ENCODE measurements at places on chromosomes 3 and 15. TPM values are rescaled to one million over a fixed set of nuclear protein-coding genes. Genes with fewer than 3 reads are reported as not detected.
A peak's percentile ranks its signal among the peaks of the same experiment; 100 is the strongest.

Gene GRK7
- not detected for total RNA-seq

Gene MOBP
- total RNA-seq, result not detected

DNA sequence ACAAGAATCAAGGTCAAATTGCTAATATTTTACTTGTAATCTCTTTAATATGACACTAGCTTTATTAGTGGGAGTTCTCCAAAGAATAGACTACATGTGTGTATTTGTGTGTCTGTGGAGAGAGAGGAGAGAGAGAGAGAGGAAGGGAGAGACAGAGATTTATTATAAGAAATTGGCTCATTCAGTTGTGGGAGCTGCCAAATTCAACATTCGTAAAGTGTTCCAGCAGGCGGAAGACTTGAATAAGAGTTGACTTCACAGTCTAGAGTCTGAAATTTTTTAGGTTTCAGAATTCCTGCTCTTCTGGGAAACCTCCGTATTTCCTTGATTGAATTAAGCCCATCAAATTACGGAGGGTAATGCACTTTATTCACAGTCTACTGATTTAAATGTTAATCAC, 4.7 kb upstream of the CLDN1 start:
- DNase-seq, result peak; percentile 58

- DNase-seq, result no peak
Observed at GRCh38 chr3:147015334-147015733, 391.0 kb downstream of the ZIC4 start.

DNA sequence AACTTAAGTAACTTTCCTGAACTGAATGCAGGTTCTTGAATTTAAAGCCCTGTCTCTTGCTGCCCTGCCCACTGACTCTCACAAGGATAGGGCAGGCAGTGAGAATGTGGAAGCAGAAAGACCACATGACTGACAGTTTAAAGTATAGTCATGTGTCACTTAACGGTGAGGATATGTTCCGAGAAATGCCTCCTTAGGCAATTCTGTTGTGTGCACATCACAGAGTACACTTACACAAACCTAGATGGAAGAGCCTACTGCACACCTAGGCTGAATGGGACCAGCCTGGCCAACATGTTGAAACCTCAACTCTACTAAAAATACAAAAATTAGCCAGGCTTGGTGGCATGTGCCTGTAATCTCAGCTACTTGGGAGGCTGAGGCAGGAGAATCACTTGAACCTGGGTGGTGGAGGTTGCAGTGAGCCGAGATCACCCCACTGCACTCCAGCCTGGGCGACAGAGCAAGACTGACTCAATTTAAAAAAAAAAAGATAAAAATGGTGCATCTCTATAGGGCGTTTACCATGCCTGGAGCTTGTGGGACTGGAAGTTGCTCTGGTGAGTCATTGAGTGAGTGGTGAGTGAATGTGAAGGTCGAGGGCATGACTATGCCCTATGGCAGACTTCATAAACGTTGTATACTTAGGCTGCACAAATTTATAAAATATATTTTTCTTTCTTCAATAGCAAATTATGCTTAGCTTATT, 18.9 kb upstream of the COPG1 start:
- DNase-seq, result peak; percentile 61

GRCh38 chr15:73212424-73212823, 156.3 kb downstream of the HCN4 start:
- DNase-seq, result no peak

Gene CTXND1
- not detected for total RNA-seq

Gene SLC6A1
- under 0.01 TPM for total RNA-seq

GRCh38 chr3:24953060-24953771, 458.6 kb upstream of the THRB start:
- no peak for DNase-seq

DNA sequence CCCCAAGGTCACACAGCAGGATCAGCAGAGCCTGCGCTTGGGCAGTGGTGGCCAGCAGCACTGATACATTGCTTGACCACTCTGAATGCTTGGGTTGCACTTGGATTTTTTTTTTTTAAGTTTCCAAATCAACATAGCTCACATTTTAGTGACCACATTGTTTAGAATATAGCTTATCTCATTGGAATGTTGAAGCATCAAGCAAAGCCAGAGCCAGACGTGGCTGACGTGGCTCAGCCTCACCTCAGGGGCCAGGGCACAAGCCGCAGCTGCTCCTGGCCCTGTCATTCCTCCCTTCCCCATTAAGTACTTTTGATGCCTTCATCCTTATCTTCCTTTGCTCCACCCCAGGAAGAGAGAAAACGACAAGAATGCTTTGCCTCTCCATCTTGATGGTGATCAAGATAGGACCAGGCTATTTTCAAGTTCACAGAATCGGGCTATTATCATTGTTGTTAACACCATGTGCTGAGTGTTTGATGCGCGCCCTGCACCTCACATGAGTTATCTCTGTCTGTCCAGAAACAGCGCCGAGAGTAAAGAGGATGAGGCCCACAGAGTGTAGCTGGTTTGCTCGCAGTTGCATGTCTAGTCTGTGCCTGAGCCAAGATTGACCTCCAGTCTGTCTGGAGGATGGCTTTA, 75.8 kb downstream of the AAGAB start:
- DNase-seq, result peak; percentile 59

Gene RTP4
- 2.8 TPM for total RNA-seq

Gene TRIM59
- total RNA-seq, result 9.9 TPM

- DNase-seq, result no peak
Observed at GRCh38 chr15:24763891-24764290, 88.3 kb downstream of the NPAP1 start.

DNA sequence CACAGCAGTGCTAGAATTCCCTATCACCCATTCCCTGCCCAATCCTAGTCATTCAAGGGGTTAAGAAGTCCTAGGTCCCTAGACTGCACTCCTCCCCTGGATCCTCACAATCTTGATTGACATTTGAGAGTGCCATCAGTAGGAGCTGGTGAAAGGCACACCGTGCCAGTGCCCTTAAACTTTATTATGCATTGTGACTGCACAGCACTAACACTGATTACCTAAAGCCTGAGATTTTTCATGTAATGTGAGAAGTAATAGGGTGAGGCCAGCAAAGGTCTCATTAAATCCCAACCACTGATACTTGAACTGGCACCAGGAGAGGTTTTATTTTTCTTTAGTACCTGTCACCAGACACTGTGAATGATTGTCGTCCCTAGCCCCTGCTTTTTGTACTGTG, 16.3 kb downstream of the GXYLT2 start:
- DNase-seq, result no peak

Gene DYNLT2B
- total RNA-seq, result 5.9 TPM

DNA sequence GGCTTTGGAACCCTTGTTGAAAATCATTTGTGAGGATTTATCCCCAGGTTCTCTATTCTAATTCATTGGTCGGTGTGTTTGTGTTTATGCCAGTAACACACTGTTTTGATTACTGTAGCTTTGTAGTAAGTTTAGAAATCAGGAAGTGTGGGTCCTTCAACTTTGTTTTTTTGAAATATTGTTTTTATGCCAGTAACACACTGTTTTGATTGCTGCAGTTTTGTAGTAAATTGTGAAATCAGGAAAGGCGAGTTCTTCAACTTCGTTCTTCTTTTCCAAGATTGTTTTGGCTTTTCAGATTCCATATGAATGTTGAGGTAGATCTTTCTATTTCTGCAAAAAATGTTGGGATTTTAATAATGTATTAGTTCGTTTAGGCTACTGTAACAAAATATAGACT, 314.6 kb downstream of the RPLP1 start:
- DNase-seq, result no peak

DNA sequence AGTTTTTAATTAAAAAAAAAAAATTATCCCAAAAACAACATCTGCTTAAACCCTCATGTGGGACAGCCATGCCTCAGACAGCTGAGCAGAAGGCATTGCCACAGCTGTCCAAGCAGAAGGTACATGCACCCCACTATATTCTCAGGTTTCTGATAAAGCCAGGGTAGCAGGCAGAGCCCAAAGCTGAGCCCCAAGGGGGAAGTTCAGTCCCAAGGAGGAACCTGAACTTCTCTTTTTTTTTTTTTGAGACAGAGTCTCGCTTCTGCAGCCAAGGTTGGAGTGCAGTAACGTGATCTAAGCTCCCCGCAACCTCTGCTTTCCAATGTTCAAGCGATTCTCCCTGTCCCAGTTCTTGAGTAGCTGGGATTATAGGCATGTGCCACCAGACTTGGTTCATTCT, 33.2 kb downstream of the MKRN2 start:
- no peak for DNase-seq

- no peak for DNase-seq
Observed at GRCh38 chr15:45630917-45631691, 3.7 kb upstream of the SQOR start.

All from lung microvascular endothelial cell (primary cell).